ENCODE measurements at places on chromosomes 2 and 18.

GRCh38 chr2:186533717-186534116 lies 47.7 kb downstream of the ZC3H15 start:
- no peak for DNase-seq

DNA sequence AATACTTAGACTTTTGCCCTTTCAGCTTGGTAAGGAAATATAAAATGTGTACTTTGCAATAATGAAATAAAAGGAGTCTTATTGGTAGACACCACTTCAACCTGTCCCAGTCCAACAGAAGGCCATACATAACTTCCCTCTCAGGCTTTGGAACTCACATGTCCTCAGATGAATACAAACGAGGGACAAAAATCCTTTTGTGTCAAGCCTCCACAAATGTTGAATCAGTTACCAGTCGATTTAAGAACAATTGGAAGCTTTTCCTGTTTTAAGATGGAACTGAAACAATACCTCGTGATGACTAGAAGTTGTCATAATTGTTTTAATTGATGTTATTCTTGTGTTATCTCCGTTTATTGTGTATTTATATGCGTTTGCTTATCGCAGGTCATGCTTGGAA lies 385.1 kb upstream of the POU3F3 start:
- DNase-seq = no peak

DNA sequence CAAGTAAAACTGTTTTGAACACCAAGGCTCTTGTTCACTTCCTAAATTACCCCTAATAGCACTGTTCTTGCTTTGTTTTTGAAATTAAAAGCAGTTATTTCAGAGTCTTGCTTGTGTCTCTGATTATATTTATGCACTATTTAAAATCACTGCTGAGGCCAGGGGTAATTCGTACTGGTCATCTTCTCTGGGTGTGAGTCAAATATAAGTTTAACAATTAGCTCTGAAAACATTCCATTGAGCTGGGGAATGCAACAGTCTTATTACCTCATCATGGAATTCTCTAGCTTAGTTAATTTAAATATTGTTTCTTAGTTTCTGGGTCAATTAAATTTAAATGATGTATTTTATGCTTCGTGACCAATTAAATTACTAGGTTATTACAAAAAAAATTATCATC lies 135.0 kb downstream of the MEIS1 start:
- no peak for DNase-seq

DNA sequence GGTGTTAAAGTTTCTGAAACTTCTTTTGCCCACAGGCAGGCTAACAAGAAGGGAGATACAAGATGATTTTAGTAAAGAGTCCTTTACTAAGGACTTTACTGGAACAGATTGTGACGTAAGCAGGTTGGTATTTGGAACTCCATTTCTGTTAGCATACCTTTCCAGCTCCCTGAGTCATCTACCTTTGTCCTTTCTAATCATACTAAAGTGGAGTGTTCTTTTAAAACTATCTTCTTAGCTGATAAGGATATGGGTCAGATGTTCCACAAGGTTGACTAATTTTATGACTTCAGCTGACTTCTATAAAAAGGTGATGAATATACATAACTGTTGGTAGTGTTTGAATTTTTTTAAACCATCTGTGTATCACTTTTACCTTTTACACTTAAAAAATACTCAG lies 21.1 kb downstream of the UGP2 start:
- DNase-seq = no peak

GRCh38 chr2:218289639-218290315 lies 2.5 kb downstream of the TMBIM1 start:
- DNase-seq = no peak

DNA sequence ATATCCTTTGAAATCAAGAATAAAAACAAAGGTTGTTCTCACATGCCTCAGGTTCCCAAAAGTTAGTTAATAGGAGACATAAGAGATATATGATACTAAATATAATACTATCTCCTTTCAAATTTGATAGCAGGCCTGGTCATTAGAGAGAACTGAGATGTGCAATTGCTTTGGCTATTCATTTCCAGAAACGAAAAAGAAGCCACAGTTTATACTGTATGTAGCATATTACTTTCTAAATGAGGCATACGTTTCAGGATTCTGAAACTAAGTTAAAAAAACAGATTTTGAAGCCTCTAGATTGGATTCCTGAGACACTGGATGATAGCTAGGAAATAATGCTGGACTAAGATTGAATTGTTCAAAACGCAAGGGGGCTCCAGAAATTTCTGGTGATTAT lies 7.1 kb downstream of the PPP1R1C start:
- no peak for DNase-seq

GRCh38 chr18:7645756-7646155 lies 78.6 kb downstream of the PTPRM start:
- no peak for DNase-seq

DNA sequence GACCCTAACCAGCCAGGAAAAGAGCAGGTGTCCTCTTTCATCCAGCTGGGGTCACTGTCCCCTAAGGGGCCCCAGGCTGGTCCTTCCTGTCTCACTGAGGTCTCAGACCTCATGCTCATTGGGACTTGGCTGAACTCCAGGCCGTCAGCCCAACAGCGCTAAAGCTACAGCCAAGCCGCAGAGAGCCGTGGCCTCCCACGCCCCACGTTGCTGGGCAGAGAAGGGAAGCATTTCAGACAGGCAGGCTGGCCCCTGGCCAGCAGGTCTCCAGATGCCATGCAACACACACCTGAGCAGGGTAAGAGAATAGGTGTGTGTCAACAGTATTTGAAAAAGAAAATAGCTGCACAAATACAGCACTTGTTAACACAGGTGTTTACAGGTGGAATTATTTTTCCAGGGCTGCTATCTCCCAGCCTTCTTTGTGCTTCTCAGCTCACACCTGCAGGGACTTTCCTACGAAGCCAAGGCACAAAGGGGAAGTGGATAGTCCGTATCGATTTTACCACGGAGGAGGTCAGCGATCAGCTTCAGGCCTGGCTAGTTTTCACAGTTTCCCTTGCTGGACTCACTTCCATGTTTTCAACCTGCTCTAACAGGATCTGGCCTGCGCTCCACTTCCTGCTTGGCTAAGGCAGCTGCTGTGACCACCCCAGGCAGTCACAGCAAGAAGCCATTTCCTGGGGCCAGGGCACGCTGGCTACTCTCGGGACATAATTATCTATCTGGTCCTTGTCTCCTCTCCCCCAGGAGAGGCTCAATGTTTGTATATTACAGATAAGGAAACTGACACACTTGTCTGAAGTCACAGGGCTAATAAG lies 156.1 kb upstream of the ID2 start:
- DNase-seq = no peak

- DNase-seq = no peak
Measured at GRCh38 chr18:22841840-22842239, 91.3 kb upstream of the RBBP8 start.

- DNase-seq = no peak
Measured at GRCh38 chr18:55753643-55754263, 165.8 kb upstream of the TCF4 start.

DNA sequence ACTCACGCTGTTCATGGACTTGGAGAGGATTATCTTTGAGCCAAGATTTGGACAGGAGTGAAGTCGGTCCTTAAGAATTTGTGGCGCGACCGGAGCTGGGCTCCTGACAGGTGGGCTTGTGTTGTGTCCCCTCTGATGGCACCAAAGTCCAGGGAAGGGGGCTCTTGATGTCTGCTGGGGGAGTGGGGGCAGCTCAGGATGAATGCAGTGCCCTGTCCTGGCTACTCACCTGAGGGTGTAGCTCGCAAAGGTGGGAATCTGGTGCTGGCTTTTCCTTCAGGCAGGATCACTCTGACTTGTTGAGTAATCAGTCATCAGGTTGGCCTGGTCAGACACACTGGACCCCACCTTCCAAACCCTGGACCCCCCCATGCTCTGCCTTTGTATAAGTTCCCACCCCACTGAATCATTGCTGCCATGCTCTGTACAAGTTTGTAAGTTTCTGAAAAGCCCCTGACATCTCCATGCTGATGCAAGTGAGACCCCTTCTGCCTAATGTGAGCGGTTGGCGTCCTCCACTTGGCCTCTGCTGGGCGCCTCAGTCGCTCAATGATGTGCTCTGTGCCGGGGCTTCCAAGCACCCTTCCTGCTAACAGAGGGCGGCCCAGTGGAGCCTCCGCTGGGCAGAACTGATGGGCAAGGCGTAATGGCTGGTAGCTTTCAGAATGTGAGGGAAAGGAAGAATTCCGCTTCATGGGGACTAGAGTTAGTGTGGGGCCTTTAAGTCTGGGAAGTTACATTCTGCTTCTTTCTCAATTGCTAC lies 196.1 kb downstream of the MGAT5 start:
- no peak for DNase-seq

DNA sequence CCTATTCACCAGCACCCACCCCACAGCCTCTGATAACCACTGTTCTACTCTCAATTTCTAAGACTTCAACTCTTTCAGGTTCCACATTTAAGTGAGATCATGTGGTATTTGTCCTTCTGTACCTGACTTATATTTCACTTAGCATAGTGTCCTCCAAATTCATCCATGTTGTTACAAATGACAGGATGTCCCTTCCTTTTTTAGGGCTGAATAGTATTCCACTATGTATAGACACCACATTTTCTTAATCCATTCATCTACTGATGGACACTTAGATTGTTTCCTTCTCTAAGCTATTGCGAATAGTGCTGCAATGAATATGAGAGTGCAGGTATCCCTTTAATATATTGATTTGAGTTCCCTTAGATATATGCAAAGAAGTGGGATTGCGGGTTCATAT lies 100.1 kb downstream of the EVA1A start:
- DNase-seq = no peak

GRCh38 chr18:40608226-40608625 lies 1346.8 kb upstream of the PIK3C3 start:
- DNase-seq = no peak

GRCh38 chr2:55459279-55459678 lies 39.6 kb upstream of the CCDC88A start:
- DNase-seq = no peak

GRCh38 chr2:178197791-178198190 lies 3.5 kb downstream of the OSBPL6 start:
- no peak for DNase-seq

GRCh38 chr2:213416832-213417231 lies 132.6 kb downstream of the SPAG16 start:
- no peak for DNase-seq

- DNase-seq = no peak
Measured at GRCh38 chr2:176206136-176206535, 17.7 kb downstream of the HOXD1 start.

DNA sequence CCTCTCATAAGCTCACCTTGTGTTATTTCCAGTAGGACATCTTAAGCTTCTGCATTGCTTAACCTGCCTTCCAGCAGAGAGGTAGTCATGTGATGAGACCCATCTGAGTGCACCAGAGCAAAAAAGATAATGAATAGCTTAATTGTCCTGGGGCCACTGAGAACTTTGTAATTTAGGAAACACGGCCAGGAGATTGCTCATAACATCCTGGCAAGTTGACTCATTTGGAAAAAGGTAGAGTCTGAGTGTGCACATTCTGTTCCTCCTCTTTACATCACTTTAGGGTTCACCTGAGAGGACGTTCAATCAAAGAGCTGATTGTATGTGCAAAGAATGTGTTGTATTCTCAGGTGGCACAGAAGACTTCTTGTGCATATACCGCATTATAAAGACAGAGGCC lies 830.2 kb upstream of the SOX11 start:
- DNase-seq = no peak

- no peak for DNase-seq
Measured at GRCh38 chr2:204187229-204188083, 250.9 kb downstream of the ICOS start.

DNA sequence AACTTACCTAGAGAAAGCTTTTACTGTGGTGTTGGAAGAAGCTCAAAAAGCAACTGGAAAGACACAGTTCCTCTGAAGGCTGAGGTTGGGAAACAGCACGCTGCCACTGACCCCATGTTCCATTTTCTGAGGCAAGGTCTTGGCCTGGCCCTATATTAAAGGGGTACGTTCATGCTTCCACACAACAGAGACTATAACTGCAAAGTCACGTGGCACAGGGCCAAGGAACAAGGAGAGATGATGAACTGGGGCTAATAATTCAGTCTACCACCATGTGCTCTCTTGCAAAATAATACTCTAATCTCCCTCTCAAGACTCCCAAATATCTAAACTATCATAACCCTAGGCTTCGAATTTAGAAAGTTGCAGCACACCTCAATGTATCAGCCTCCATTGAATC lies 381.6 kb downstream of the DSEL start:
- DNase-seq = no peak

GRCh38 chr2:3280197-3280596 lies 97.4 kb downstream of the EIPR1 start:
- DNase-seq = no peak

DNA sequence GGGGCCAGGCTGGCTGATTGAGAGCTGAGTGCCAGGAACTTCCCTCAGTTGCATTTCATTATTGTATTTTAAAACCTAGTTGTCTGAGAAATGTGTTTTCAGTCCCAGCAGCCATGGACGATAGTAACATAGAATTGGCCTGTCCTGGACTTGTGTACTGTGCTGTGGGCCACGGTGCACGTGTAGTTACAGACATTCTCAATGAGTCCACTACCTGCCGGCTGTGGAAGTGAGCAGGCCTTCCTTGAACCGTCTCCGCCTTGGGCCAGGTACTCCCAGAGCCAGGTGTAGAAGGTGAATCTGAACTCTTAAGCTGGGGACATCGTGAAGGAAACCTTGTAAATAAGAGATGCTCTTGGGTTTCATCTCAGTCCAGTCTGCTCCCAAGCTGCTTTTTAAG lies 47.0 kb downstream of the UBE2F start:
- DNase-seq = no peak

- DNase-seq = no peak
Measured at GRCh38 chr2:8222979-8223694, 458.7 kb upstream of the ID2 start.

DNA sequence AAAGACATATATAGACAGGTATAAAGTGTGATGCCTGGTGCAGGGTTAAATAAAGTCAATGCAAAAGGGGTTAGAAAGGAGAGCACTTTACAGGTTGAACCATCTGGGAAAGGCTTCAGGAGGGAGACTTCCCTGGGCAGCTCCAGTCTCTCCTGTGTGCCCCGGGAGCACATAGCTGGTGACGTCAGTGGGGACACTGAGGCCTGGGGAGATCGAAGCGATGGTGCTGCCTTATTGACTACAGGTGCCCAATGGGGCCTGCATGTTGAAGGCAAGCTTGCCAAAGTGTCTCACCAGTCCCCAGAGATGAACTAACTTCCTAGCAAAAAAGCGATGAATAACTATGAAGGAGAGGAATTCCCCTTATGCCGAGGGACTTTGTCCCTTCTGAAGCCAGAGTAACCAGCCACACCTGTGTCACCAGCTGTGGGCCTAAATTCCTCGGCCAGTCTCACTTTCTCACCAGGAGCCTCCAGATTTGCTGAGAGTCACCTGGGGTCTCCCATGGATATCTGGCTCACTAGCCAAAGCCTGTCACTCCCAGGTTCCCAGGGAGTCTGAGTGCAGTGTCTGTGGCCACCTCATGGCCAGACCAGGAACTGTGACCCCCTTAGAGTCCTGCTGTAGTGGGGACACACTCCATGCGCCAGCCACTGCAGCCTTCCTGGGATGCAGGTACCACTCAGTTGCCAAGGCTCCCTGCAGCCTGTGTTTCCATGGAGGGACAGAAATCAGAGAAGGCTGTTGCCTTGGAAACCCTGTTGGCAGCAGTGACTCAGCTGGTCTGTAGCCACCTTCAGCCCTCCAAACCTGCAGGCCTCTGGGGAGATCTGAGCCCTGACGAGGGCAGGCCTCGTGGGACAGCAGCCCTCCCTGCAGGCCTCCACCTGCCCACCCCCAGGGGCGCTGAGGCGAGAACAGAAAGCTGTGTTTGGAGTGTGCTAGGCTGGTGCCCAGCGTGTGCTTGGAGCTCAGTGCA lies 128.7 kb downstream of the CTIF start:
- DNase-seq = no peak

Data from stimulated activated CD4-positive, alpha-beta T cell treated with anti-CD3 and anti-CD28 coated beads, TNF-alpha, amount 100 ng/mL, for 1 hour (primary cell).